ENCODE measurements at places on chromosomes 6 and 20. TPM values are rescaled to one million over a fixed set of nuclear protein-coding genes. Genes with fewer than 3 reads are reported as not detected.

- peaks cover 3% of the 10 kb centered on the region for H3K4me1 ChIP-seq
- no peak overlapping the region for H3K4me3 ChIP-seq
- H3K27ac ChIP-seq, result no peak overlapping the region
- H3K36me3 ChIP-seq, result no peaks in the 10 kb centered on the region
These were observed 68.8 kb downstream of the AGPAT4 start for GRCh38 chr6:161204866-161205557.

DNA sequence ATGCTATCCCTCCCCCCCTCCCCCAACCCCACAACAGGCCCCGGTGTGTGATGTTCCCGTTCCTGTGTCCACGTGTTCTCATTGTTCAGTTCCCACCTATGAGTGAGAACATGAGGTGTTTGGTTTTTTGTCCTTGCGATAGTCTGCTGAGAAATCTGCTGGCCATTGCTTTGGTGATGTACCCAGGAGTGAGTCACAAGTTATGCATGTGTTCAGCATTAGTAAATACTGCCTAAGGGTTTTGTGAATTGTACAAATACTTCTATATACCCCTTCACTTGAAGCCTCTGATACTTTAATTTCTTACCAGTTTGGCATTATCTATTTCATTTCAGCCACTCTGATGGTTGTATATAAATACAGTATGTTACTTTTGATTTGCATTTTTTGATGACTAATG lies 711.3 kb upstream of the GJE1 start:
- H3K4me3 ChIP-seq, result no peak overlapping the region
- no peaks in the 10 kb centered on the region for H3K4me1 ChIP-seq
- DNase-seq, result no peak
- no peak overlapping the region for H3K27ac ChIP-seq
- no peaks in the 10 kb centered on the region for H3K27me3 ChIP-seq

- H3K27me3 ChIP-seq, result peaks cover 36% of the 10 kb centered on the region
- H3K36me3 ChIP-seq, result no peaks in the 10 kb centered on the region
- DNase-seq, result peak; percentile 35
- no peak overlapping the region for H3K27ac ChIP-seq
These were observed 1.1 kb upstream of the SAMD5 start for GRCh38 chr6:147507162-147508041.

- H3K27me3 ChIP-seq, result peaks cover 15% of the 10 kb centered on the region
- no peak overlapping the region for H3K4me3 ChIP-seq
- no peaks in the 10 kb centered on the region for H3K36me3 ChIP-seq
- no peak for DNase-seq
- H3K27ac ChIP-seq, result no peak overlapping the region
- peaks cover 5% of the 10 kb centered on the region for H3K4me1 ChIP-seq
These were observed 200.9 kb downstream of the DLL1 start for GRCh38 chr6:170089963-170090362.

GRCh38 chr20:10922941-10923340 lies 249.1 kb upstream of the JAG1 start:
- no peak overlapping the region for H3K4me3 ChIP-seq
- DNase-seq, result peak; percentile 86
- H3K4me1 ChIP-seq, result peaks cover 6% of the 10 kb centered on the region
- H3K36me3 ChIP-seq, result no peaks in the 10 kb centered on the region

GRCh38 chr6:29748391-29749307 lies 25.4 kb downstream of the HLA-F start:
- H3K36me3 ChIP-seq, result no peaks in the 10 kb centered on the region
- DNase-seq, result peak; percentile 95
- no peak overlapping the region for H3K27ac ChIP-seq
- peak overlapping the region; percentile 46 for H3K4me3 ChIP-seq
- H3K4me1 ChIP-seq, result peaks cover 22% of the 10 kb centered on the region

GRCh38 chr6:36827261-36828079 lies 11.8 kb downstream of the CPNE5 start:
- no peaks in the 10 kb centered on the region for H3K27me3 ChIP-seq
- no peak overlapping the region for H3K4me3 ChIP-seq
- peak; percentile 86 for DNase-seq
- peak overlapping the region; percentile 76 for H3K27ac ChIP-seq

GRCh38 chr20:37643400-37643799 lies 50.4 kb upstream of the CTNNBL1 start:
- H3K4me1 ChIP-seq, result no peaks in the 10 kb centered on the region
- DNase-seq, result no peak
- no peaks in the 10 kb centered on the region for H3K36me3 ChIP-seq

- H3K4me1 ChIP-seq, result peaks cover 30% of the 10 kb centered on the region
- H3K36me3 ChIP-seq, result no peaks in the 10 kb centered on the region
- no peak overlapping the region for H3K27ac ChIP-seq
- H3K27me3 ChIP-seq, result no peaks in the 10 kb centered on the region
- DNase-seq, result no peak
These were observed 105.4 kb upstream of the RIN2 start for GRCh38 chr20:19652591-19653026.

DNA sequence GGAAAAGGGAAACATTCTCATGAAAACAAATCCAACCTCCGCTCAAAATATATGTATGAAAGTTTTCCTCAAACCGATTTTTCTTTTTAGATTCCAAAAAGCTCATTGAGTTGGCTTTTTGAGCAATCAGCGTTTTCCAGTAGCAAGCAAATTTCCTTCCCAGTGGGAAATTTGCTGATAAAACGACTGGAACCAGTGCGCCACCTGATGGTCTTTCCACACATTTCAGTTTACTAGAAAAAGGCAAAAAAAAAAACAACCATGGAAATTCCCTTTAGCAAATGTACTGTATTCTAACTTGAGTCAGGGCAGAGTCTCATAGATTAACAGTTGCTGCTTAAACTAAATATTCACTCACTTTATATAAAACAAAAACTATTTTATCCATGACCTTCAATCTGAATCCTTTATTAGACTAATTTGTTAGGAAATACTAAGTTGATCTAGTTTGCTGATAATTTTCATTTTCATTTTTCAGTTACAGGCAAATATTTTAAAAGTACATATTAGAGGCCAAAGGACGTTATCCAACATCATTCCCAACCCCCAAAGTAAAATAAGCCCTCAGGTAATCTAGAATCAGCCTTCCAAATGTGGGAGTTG lies 271.5 kb downstream of the FOXA2 start:
- H3K27ac ChIP-seq, result no peak overlapping the region
- DNase-seq, result peak; percentile 72
- peaks cover 5% of the 10 kb centered on the region for H3K27me3 ChIP-seq
- no peaks in the 10 kb centered on the region for H3K36me3 ChIP-seq
- no peaks in the 10 kb centered on the region for H3K4me1 ChIP-seq
- H3K4me3 ChIP-seq, result no peak overlapping the region

- no peaks in the 10 kb centered on the region for H3K27me3 ChIP-seq
- H3K27ac ChIP-seq, result no peak overlapping the region
- H3K4me3 ChIP-seq, result no peak overlapping the region
- peaks cover 3% of the 10 kb centered on the region for H3K4me1 ChIP-seq
These were observed 111.7 kb downstream of the FAM50B start for GRCh38 chr6:3960754-3961361.

KCNK5 gene
- total RNA-seq, result 1.5 TPM

SALL4 gene
- total RNA-seq, result 0.18 TPM

FERMT1 gene
- total RNA-seq, result 0.58 TPM
